Activated CD8-positive, alpha-beta memory T cell treated with anti-CD3 and anti-CD28 coated beads for 1 hour (primary cell): ENCODE measurements at places on chromosomes 16 and 17.

DNA sequence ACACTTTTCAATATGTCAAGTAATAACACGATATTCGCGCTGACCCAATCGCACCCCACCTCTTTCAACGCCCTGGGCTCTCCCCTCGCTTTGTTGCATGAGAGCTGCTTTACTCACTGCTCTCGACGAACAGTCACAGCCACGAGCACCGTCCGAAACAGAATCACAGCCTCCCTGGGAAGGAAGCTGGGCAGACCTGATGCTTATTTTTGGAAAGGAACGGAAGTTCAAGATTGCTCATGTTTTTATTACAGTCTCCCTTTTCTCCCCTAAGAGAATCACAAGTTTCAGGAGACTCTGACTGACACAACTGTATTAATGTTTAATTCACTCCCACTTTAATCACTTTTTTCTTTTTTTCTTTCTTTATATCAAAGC is 67.8 kb downstream of the ANKRD11 start:
- no peak for DNase-seq

- no peak for DNase-seq
These were observed 155.2 kb upstream of the PIRT start for GRCh38 chr17:10993126-10993525.

DNA sequence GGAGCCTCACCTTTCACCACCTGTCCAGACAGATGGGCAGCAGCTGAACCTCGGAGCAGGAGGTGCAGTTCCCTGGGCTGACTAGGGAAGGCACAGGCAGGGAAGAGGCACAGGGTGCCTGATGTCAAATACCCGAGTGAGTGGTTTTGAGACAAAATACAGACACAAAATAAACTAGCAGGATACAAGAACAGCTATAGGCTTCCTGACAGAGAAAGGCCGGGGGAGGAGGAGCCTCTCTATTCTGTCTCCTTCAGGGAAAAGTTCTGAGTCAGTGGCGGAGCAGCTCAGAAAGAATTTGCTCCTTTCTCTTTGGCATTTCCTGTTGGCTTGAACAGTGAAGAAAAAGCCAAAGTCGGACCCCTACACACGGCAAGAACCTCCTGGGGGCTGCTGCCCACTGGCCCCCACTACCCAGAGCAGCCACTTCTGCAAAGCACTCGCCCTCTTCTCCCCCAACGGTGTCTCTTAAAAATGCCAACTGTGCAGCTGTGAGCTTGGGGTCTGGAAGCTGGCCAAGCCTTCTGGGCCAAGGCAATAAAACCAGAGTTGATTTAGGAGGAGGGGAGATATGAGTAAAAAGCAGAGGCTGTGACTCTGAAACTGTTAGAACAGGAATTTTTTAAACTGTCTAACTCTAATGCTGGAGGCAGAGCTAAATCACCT is 14.4 kb upstream of the FAAP100 start:
- DNase-seq, result no peak

GRCh38 chr17:8067806-8068205 is 19.7 kb downstream of the ALOX12B start:
- DNase-seq, result no peak

- DNase-seq, result no peak
These were observed 9.0 kb upstream of the CDH5 start for GRCh38 chr16:66357523-66357928.

DNA sequence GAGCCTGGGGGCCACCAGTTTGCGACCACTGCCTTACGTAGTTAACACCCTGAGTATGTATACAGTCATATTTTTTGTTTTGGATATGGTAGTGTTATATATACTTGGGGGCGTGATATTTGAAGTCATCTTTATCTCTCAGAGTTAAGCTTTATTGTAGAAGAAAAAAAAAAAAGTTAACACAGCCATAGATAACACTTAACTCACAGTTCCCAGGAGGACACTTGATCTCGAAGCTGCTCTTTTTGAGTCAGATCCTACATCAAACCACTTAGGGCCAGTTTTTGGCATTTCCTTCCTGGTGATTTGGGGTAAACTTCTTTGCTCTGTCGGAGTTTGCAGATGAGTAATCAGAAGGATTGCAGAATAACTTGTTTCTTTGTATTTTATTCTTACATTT is 5.8 kb downstream of the ITPRIPL2 start:
- DNase-seq, result no peak

GRCh38 chr16:51522902-51523301 is 371.8 kb upstream of the SALL1 start:
- no peak for DNase-seq

- peak; percentile 49 for DNase-seq
These were observed at the start of gene NDE1 for GRCh38 chr16:15650019-15650697. TSS of gene NDE1 (plus strand) at chr16:15650245. CDS start at chr16:15664779, 14,534 bp downstream.

DNA sequence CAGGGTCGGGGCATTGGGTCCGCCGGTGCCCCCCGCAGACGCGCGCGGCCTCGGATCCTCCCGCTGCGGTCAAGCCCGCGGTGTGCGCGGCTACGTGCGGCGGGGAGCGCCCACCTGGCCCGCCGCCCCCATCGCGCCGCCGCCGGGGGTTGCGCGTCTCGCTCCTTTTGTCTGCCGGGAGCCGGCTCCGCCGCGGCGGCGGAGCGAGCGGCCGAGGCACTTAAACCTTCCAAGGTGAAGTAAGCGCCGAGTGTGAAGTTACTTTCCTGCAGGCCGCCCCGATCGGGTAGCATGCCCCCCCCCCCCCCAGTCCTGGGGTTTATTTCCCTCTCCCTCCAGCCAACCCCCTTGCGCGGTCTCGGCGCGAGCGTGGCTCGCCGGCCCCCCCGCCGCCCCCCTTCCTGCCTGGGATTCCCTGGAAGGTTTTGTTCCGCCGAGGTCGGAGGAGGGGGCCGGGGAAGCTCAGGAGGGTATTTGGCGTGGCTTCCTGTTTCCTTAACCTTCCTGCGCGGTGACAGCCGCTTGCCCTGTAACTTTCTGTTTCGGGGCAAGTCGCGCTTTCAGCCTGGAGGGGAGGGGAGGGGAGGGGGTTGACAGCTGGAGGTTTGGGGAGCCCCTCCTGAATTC is 56.6 kb upstream of the GSE1 start:
- no peak for DNase-seq

GRCh38 chr16:76791151-76791550 is 399.8 kb upstream of the MON1B start:
- no peak for DNase-seq

GRCh38 chr17:75003070-75003956 is 9.2 kb upstream of the MRPL58 start:
- no peak for DNase-seq

GRCh38 chr17:60817192-60817591 is 139.5 kb downstream of the BCAS3 start:
- no peak for DNase-seq

DNA sequence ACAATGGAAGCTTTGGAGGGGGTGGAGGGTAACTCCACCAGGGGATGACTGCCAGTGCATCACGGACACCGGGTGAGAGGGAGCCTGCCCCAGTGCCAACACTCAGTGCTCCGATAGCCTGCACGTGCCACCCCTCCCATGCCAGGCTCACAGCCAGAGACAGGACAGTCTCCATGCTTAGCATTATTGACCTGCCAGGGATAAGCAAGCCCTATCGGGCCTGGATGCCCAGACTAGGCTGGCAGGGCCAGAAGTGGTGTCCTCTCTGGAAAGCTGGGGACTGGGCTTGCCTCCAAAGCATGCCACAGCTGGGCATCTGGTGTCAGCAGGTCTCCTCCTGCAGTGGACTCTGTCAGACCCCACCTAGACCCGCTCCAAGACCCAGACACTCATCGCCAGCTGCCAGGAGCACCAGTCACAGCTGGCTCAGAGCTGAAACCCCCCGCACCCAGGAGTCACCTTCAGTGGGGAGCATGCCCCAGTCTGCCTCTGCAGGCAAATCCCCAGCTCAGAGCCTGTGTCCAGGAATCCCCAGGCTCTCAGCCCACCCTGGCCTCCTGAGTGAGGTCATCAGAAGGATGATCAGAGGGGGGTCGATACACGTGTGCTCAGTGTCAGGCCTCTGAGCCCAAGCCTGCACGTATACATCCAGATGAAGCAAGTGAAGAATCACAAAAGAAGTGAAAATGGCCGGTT is 1.8 kb upstream of the RHBDF1 start:
- no peak for DNase-seq

DNA sequence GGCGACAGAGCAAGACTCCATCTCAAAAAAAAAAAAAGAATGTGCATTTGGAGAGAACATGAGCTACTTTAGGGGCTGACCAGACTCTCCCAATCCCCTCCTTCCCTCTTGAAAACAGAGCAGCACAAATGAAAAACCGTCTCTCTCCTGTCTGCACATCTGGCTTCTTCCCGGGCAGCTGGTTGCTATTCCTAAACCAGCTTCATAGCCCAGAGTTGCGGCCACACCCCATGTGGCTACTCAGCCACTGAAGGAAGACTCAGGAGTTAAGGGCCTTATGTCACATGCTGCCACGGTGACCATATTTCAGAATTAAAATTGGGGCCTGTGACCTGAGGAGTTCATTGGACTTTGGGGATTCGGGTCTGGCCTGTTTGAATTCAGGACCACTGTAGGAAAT is 48.3 kb downstream of the KATNIP start:
- DNase-seq, result no peak
